Stimulated activated CD4-positive, alpha-beta T cell treated with anti-CD3 and anti-CD28 coated beads, TNF-alpha, amount 100 ng/mL, for 4 hours (primary cell): ENCODE measurements at places on chromosomes 12 and 14.

DNA sequence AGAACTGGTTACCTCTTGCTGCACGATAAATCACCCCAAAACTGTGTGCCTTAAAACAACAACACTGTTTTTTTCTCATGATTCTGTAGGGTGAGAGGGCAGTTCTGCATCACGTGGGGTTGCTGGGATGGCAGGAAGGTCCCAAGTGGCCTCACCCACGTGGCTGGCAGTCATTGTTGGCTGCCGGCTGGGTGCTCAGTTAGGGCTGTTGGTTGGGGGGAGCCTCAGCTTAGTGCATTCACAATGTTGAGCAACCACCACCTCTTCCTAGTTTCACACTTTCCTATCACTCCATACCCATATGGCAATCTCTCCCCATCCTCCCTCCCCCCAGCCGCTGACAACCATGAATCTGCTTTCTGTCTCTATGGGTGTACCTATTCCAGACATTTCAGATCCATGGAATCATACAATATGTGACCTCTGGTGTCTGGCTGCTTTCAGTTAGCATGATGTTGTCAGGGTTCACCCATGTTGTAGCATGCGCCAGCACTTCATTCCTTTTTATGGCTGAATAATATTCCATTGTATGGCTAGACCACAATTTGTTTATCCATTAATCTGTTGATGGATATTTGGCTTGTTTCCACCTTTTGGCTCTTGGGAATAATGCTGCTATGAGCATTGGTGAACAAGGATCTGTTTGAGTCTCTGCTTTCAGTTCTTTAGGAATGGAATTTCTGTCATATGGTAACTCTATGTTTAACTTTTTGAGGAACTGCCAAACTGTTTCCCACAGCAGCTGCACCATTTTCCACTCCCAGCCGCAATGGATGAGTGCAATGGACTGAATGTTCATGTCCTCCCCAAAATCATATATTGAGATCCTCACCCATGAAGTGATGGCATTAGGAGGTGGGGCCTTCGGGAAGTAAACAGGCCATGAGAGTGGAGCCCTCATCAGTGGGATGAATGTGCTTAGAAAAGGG is 11.2 kb upstream of the POP5 start:
- DNase-seq = no peak

DNA sequence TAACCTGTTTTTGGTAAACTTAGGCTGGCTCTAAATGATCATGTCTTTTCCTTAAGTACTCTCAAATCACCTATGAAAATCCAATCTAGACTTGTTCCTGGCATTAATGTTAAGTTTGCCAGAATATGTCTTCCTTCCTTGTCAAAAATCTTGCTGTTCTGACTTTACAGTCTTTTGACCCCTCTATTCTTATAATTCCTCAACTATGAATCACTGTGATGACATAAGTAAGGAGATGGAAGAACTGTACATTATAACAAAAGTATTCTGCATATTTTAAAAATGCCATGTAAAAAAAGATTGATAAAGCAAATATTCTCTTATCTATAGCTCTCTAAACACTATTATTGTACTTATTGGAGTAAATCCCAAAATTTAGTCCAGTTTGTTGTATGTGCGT is 51.4 kb upstream of the BAZ1A start:
- no peak for DNase-seq

DNA sequence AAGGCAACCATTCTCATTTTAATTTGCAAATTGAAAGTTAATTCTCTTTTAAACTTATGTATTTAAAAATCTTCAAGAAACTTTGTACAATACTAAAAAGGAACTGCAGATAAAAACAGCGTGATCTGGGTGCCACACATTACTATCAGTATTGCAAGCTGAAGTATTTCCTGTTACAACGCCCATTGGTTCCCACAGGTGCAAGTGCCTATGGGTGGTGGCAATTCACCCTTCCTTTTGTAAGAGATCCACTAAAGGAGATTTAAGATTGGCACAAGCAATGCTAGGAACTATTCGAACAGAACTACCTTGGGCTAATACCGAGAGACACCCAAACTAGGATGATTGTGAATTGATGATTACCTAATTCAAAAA is 13.2 kb downstream of the TAOK3 start:
- DNase-seq = no peak

GRCh38 chr14:54474232-54474793 is 14.5 kb downstream of the GMFB start:
- DNase-seq = no peak

- no peak for DNase-seq
Measured at GRCh38 chr14:103231376-103232019, 102.5 kb upstream of the EIF5 start.

DNA sequence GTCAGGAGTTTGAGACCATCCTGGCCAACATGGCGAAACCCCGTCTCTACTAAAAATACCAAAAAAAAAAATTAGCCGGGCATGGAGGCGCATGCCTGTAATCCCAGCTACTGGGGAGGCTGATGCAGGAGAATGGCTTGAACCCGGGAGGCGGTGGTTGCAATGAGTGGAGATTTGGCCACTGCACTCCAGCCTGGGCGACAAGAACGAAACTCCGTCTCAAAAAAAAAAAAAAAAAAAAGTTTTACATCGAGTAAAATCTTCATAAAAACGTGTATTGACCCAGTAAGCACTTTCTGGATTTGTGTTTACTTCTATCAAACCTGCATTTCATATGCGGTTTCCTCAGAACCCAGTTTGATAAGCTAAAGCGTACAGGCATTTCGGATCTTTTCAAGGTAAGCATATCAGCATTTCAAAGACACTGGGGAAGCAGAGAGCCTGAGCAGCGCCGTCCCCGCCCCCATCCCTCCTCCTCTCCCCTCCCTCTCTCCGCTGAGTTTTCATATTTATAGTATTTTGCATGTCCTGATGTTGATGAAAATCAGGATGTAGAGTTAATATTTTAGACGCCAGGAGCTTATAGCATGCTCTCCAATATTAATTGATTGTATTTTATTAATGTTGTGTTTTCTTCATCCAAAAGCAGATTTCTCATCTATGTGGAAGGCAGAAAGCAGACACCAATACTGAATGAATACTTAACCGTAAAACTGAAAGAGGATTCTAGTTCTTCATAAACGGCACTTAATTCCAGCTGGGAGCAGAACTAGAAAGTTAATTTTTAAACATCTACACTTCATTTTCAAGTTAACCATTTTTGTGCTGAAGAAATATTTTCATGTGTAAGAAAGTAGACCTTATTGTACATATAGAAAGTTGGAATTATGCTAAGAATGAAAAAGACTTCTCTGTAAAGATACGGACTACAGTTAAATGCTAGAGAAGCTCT is 9.2 kb upstream of the HIP1R start:
- DNase-seq = no peak

DNA sequence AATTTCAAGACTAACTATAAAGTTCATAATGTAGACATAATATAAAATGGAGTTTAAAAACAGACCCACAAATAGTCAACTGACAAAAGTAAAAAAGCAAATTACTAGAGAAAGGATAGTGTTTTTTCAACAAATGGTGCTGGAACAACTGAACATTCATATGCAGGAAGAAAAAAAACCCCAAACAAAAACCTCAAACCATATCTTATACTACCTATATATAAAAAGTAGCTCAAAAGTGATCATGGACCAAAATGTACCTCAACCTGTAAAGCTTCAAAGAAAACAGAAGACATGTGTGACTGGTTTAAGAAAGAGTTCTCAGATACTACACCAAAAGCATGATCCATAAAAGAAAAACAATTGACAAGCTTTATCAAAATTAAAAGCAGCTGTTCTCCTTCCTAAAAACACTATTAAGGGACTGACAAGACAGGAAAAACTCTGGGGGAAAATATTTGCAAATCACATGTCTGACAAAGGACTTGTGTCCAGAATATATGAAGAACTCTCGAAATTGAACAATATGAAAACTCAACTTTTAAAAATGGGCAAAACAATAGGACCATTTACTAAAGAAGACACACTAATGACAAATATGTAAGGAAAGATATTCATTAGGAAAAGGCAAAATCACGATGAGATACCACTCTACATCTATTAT is 22.7 kb upstream of the ARID4A start:
- DNase-seq = no peak

- DNase-seq = no peak
Measured at GRCh38 chr14:73785336-73785833, 66.2 kb upstream of the PTGR2 start.

DNA sequence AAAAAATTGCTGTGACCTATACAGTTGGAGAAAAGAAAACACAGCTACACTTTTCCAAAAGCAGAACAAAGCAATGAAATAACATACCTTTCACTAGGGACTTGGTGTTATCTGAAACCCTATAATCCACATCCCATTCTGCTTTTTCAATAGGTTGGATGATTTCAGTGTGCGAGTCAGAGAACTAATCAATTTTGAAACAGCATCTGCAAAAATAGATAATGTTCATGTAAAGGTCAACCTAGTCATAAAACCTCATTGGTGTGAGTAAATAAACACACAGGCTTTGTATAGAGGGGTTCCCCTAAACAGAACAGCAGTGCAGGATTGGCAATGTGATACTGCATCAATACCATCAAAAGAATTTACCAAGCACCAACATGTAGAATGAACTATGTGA is 173.0 kb upstream of the G2E3 start:
- DNase-seq = no peak

DNA sequence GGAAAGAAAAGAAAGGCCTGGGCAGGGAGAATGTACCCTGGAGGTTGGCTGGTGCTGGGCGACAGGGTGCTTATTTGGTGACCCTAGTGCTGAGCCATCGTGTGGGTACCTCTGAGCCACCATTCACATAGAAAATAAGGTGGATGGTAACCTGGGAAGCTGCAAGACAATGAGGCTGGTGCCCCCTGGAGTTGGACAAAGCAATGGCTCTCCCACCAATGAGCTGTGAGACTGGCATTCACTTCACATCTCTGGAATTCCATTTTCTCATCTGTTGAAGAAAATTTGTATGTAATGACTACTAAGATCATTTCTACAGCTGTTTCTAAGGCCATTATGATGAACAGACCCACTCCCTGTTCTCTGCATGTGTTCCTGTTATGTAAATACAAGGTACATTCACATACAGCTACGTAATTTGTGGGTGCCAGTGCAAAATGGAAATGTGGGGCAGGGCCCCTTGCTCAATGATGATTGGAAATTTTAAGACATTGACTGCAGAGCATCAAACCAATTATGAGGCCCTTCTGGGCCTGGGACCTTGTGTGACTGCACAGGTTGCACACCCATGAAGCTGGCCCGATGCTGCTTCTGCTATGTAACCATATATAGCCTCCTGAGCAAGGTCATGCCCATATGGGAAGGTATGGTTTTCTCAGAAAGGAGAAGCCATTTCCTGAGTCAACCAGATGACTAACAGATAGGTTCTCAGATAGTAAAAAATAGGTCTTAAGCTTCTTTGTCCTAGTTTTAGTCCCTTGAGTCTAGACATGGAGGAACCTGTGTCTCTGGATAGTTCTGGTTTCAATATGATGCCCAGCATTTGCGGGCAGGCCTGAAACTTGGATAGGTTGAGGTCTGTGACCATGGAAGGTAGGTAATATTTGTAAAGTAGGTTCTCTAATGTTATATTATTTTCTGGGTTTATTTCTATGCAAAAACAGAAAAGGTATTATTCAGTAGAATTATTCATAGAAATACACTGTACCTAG is 63.4 kb upstream of the IGF1 start:
- DNase-seq = no peak

GRCh38 chr14:91383439-91383838 is 34.2 kb downstream of the CCDC88C start:
- no peak for DNase-seq

DNA sequence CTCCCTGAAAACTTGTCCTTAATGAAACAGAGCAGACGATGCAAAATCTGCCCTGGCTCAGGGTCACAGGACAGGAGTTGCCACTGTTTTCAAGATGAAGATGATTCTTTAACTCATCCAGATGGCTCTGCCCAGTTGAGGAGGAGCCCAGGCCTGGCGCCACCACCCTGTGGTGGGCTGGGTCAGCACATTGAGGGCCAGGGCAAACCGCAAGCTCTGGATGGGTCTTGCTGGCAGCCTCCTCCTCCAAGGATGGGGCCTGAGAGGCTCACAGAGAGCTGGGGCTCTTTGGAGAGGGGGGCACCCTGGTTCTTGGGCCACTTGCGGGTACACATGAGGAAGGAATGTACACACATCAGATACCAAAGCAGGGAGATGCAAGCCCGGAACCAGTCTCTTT is 158.2 kb downstream of the NUAK1 start:
- no peak for DNase-seq

DNA sequence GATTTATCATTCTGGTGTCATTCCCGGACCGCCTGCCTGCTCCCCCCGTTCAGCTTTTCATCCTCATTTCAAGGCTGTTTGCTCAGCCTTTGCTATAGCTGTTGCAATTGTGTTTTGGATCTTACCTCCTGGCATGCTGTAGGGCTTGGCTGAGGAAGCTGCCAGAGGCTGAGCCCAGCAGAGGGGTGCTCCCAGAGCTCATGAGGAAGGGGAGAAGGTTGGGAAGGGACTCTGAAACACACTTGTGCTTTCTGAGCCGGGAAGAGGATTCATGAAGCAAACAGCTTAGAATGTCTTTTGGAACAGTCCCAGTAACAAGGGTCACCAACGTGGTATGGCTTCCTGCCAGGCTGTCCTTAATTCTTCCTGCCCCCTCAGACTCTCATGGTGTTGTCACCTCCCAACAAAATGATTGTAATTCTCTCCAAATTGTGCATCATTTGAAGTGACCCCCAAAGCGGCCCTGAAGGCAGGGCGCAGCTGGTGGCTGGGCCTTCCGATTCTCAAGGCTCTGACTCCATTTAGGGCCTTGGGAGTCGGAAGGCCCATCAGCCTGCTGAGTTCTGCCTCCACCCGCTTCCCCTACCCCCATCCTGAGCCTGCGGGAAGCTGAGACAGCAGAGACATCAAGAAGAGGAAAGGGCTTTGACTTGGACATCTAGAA is 111.9 kb upstream of the ARHGAP5 start:
- no peak for DNase-seq

DNA sequence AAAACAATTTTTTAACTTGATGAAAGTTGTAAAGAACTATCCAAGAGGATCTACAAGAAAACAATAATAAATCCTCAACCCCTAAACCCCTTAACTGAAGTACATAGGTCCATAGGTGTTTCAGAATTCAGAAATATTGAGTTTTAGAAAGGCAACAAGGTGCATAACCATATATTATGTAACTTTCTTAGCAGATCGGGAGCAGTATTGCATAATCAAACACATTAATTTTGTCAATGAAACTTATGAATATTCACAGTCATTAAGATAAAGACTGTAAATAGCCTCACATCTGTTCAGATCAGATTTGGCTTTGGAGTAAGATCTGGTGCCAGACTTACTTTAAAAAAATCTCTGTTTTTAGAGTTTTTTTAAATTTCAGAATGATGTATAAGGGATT is 647.1 kb upstream of the FLRT2 start:
- DNase-seq = no peak

- no peak for DNase-seq
Measured at GRCh38 chr14:66649498-66649897, 141.6 kb downstream of the GPHN start.

- no peak for DNase-seq
Measured at GRCh38 chr12:55720894-55721444, 776 bp downstream of the RDH5 start.
